ENCODE measurements at places on chromosomes 16 and 17.

- DNase-seq: no peak
Measured at GRCh38 chr16:6957681-6958080, 375.0 kb upstream of the RBFOX1 start.

DNA sequence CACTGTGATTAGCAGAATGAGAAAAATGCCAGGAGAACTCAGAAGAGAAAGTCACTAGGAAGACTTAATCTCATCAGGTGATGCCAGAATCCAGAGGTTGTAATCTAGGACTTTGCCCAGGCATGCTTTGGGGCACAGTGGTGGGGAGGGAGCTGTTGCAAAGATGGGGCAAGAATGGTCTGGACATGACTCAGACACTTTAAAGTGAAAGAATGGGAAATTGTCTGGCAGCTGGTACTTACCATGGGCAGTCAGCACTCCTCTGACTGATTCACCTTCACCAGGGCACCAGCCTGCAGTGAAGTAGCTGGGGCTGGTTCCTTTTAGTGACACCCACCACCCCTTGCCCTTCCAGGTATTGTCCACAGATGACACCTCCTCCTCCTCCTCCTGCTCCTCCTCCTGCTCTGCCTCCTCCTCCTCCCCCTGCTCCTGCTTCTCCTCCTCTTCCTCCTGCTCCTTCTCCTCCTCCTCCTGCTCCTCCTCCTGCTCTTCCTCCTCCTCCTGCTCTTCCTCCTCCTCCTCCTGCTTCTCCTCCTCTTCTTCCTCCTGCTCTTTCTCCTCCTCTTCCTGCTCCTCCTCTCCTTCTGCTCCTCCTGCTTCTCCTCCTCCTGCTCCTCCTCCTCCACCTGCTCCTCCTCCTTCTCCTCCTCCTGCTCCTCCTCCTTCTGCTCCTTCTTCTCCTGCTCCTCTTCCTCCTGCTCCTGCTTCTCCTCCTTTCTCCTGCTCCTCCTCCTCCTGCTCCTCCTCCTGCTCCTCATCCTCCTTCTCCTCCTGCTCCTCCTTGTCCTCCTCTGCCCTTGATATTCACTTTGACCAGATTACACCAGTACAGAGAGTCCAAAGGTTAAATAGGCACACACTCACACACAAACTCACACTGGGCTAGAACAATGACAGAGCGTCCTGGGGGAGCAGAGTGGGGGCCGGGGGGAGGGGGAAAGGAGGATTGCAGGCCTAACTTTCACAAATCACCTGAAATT is at the start of gene CHD9NB:
Gene CHD9NB (minus strand): TSS at position 379 of the 983 bp plus-strand sequence. CDS start 8,739 bp downstream, outside the sequence.
- no peak for DNase-seq

- no peak for DNase-seq
Measured at GRCh38 chr16:24841291-24841690, 4.5 kb upstream of the SLC5A11 start.

DNA sequence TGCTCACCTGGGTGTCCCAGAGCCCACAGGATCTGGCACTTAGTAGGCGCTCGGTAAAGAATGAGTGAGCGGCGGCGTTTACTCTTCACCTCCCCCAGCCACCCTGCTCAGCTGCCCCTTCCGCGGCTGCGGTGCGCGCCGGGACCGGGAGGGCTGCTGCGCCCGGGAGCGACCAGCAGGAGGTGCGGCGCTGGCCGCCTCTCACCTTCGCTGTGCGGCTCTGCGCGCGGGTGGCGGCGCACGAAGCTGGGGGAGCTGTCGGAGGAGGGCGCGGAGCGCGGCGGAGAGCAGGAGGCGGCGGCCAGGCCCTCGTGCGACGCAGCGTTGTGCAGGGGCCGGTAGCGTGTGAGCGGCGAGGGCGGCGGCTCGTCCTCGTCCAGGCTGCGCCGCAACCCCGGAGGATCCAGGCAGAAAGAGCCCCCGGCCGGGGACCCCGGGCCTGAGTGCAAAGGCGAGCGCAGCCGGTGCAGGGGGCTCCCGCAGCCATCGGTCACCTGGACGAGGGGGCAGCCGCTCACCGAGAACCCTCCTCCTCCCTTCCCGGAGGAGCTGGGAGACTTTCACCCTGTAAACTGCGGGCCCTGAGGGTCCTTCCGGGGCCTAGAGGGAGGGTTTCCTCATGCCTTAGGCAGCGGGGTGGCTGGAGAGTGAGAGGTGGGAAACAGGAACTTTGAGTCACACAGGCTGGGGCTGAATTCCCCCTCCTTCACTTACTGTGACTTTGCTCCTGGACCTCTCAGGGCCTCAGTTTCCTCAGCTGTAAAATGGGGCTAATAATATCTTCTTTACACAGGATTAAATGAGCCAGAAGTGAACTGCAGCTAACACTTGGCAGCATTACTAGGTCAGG is 12.5 kb downstream of the SAMD14 start:
- DNase-seq: no peak

GRCh38 chr17:46968224-46968834 is 10.7 kb downstream of the RPRML start:
- no peak for DNase-seq

DNA sequence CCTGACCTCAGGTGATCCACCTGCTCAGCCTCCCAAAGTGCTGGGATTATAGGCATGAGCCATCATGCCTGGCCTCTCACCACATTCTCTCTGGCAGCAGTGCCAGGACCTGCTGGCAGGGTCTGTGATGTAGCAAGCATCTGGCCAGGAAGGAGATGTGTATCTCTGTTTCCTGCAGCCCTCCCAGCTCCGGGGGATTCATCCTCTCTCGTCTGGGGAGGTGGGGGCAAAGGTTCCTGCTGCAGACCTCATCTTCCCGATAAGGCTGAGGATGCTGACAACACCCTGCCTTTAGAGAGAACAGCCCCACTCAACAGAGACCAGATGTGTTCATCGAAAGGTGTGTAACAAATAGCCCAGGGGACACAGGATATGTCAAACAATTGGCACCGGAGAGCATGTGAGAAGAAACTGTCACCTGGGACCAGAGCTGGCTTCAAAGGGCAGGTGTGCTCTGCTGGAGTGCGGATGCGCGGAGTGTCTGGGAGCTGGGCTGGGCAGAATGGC is 54.8 kb upstream of the SEC14L1 start:
- DNase-seq: no peak

DNA sequence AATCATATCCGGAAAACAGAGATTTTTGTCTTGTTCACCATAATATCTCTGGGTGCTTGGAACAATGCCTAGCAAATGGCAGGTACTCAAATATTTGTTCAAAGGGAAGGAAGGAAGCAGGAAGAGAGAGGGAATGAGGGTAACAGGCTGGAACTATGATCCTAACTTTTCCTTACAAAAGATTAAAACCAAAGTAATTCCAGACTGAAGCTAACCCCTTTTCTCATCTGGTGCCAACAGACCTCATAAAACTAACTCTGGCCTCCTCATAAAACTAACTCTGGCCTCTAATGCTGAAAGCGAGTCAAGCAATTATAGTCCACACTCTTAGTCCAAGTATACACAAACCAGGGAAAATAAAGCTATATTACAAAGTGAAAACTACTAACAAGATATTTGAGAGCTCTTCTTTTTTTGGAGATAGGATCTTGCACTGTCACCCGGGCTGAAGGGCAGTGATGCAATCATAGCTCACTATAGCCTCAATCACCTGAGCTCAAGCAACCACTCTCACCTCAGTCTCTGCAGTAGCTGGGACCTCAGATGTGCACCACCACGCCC is 84.6 kb downstream of the KANSL1 start:
- DNase-seq: no peak

DNA sequence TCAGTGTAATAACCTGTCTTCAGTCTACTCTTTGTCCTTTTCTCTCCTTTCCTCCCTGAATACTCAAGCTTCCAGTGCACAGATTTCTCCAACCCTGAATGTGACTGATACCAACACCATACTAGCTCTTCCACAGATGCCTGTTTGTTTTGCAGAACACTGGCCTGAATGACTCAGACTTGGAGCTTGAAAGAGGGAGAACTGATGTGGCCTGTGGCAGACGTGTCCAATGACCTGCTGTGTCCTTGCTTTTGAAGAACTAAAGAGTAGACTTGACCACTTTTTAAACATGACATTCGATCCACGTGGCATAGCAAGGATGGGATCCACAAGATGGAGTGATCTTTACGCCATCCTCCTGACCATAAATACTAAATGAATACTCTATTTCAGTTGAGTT is 361.0 kb downstream of the WWOX start:
- no peak for DNase-seq

DNA sequence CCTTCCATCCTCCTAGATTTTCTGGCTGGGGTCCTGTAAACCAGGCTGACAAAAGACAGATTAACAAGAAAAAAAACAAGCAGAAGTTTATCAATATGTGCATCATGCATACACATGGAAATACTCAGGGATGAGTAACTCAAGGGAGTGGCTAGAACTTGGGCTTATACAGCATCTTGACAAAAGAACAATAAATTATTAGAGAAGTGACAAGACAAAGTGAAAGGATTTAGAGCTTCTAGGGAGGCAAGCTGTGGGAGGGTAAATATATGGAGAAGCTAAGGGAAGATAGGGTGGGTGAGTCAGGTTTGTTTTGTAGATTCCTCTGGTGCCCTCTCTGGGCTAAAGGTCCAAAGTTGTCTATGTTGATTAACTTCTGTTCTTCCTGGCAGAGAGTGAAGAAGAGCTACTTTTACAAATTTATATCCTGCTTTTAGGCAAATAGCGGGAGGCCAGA is 48.0 kb upstream of the NDRG4 start:
- no peak for DNase-seq

DNA sequence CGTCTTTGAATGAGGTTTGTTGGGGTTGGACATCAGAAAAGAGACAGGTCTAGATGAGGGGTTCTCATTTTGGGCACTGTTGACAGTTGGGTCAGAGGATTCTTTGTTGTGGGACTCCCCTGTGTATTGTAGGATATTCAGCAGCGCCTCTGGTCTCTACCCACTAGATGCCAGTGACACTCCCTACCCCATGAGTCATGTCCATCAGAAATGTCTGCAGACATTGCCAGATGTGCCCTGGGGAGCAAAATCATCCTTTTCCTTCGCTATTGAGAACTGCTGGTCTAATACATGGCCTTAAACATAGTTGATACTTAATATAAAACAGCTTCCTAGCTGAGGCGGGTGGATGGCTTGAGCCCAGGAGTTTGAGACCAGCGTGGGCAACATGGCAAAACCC is 3.1 kb downstream of the ABAT start:
- DNase-seq: no peak

DNA sequence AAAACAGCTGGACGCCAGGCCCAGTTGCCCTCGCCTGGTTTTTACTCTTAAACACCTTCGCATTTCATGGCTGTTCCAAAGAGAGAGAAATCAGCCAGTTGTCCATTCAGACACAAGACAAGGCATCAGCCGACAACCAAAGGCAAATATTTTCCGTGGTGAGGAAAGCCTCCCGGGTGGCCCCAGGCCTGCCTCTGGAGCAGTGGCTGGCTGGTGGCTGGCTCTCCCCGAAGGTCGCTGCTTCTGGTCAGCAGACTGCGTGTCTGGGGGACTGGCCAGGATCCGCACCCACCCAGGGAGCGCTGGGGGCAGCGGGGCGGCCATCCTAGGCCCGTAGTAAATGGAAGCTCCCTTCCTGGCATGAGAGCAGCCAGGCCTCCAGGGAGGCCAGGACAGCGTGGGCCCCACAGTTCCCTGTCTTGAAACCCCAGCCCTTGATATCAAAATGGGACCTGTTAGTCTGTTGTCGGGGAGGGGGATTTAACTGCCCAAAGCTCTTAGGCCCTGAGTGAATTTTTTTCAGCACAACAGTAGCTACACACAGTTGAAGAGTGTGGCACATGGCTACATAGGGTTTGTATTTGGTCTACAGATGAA is 57.7 kb downstream of the SREBF1 start:
- DNase-seq: no peak

GRCh38 chr17:72603420-72604242 is 482.8 kb downstream of the SOX9 start:
- DNase-seq: no peak

DNA sequence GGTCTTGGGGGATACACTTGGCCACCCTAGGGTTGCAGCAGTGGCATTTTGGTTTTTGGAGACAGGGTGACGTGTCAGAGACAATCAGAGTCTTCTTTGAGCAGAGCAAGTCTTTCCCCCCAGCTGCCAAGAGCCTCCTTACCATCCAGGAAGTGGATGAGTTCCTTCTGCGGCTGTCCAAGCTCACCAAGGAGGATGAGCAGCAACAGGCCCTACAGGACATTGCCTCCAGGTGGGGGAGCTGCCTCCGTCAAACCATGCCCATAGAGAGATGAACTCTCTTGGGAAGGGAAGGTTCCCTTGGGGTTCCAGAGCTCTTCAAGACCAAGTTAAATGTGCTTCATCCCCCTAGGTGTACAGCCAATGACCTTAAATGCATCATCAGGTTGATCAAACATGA is 11.3 kb downstream of the LIG3 start:
- no peak for DNase-seq

DNA sequence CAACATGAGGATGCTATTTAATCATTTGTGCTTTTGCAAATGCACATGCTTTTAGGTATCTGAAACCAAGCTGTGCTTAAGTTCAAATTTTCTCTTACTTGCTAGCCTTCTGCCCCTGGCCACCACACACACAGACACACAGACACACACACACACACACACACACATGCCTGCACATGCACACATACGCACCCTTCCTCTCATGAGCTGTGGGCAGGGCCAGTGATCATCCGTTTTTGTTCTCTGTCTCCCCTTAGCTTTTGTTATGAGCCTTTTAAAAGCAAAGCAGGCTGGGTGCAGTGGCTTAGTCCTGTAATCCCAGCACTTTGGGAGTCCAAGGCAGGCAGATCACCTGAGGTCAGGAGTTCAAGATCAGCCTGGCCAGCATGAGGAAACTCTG is 34.2 kb downstream of the CD300LF start:
- no peak for DNase-seq

- no peak for DNase-seq
Measured at GRCh38 chr17:4796552-4796920, 572 bp downstream of the PSMB6 start.

DNA sequence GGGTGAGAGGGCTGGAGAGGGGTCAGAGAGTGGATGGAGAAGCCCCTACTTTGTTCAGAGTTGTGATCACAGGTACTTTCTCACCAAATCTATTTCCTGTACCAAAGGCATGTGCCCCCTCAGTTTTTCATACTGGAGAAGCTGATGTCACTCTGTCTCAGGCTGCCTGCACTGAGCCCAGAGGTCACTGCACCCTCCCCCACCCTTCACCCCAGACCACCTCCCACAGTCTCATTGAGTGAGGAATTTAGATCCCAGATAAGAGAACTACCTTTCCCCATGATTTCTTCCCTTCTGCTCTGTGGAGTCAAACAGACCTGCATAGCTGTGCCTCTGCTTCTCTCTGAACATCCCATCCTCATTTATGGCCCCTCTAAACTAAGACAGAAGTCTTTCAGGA is 140.0 kb upstream of the IRX6 start:
- DNase-seq: no peak

- DNase-seq: no peak
Measured at GRCh38 chr17:49435671-49436029, 21.0 kb upstream of the PHB1 start.

DNA sequence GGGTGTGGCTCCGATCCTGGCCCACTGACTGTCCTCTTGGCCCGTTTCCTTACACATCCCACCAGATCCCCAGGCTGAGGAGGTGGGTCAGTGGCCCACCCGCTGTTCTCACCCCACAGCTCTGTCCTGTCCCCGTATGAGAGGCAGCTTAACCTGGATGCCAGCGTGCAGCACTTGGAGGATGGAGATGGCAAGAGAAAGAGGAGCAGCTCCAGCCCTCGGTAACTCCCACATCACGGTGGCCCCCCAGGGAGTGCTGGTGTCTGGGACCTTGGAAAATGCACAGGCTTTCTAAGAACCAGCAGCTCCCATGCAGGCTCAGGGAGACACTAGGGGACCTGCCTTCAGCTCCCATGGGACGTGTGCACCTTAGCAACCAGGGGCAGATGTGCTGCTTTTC is 4.2 kb upstream of the LLGL2 start:
- DNase-seq: no peak

All from stimulated activated CD8-positive, alpha-beta memory T cell treated with anti-CD3 and anti-CD28 coated beads, Interleukin-4, amount 100 ng/mL, for 1 hour (primary cell).